ENCODE measurements at places on chromosomes 2 and 18.

- no peak for DNase-seq
These were observed 53.4 kb upstream of the SCN1A start for GRCh38 chr2:166180951-166181812.

DNA sequence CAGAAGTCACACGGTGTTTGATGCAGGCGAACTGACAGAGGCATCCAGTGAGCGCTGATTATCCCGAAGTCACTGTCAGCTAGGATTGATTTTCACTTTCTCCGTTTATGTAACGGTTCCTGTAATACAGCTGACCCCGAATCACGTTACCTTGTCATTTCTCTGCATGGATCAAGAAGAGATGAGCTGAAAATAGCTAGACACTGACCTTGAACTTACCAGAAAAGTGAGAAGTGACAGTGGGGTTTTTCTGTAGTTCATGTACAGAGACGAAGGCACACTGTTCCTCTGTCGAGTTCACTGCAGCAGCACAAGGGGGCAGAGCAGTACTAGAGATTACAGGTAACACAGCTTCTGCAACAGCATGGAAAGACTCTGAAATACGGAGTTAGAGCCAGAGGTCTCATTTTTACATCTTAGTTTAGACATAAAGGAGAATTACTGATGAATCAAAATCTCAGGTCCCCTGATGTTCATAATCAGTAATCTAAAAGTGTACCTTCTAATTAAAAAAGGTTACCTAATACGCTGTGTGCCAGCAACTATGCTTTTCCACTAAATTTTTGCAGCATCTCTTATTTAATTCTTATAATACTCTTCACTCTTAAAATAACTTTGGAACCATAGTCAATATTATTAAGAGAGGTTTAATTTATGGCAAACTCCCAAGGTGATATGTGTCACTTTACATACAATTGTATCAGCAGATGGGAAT lies 33.1 kb downstream of the ARHGAP15 start:
- peak; percentile 38 for DNase-seq

GRCh38 chr18:76903386-76903785 lies 81.0 kb downstream of the ZNF236 start:
- no peak for DNase-seq

DNA sequence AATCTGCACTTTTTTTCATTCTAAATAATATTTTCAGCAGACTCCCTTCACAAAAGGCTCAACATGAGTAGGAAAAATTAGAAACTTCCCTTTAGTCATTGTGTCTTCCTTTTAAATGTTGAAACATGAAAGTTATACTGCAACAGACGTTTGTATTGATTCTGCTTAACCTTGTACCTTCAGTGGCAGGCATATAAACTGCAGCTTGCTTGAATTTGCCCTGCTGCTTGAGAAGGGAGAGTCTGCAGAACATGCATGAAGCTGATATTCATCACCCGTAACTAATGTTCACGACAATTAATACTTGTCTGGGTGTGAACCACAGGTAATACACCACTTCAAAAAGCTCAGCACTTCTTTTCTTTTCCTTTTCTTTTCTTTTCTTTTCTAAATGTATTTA lies 294.7 kb upstream of the LRP1B start:
- no peak for DNase-seq

- no peak for DNase-seq
These were observed 10.2 kb upstream of the KCNG2 start for GRCh38 chr18:79787527-79787864.

GRCh38 chr18:65983750-65984149 lies 232.9 kb downstream of the CDH7 start:
- no peak for DNase-seq

- no peak for DNase-seq
These were observed 16.6 kb upstream of the SPOPL start for GRCh38 chr2:138485019-138485418.

DNA sequence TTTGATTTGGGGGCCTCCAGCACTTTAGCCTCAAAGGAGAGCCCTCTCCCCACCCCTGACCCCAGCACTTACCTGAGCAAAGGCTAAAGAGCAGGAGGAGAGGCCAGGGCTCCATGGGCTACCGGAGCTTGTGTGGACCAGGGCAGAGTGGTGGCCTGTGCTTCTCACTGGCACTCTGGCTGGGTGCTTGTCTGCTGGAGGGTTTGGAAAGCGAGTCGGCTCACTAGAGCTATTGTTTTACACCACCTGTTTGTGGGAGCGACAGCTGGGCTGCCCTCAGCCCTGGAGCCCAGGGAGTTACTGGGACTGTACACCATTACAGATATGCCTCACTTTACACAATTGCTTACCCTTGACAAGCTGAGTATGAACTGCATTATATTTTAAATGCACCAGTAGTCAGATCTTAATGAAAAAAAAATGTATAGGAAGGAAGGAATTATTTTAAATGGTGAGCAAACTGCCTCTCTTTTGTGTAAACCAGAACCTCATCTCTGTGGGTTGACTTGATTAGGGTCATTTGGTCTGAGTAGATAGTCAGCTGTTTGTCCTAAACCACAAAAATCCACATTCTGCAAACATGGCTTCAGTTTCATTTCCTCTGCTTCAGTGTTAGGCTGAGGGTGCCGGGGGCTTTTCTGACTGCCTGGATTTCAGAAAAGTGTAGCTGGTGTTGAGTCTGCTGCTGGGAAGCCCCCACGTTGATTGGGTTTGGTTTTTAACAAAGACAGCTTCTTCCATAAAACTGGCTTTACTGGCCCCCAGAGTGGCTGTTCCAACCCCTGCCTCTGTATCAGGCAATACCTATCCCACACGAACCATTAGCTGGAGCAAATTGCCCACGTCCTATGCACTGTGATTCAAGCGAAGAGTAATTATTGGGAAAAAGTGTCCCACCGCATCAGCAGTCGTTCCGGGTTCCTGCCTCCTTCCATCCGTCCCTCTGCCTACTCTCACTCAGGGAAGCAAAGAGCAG lies at the start of gene CHRNA1:
Gene CHRNA1 (minus strand): TSS at position 193 of the 976 bp plus-strand sequence. CDS start 78 bp downstream, at position 115.
- DNase-seq = no peak

DNA sequence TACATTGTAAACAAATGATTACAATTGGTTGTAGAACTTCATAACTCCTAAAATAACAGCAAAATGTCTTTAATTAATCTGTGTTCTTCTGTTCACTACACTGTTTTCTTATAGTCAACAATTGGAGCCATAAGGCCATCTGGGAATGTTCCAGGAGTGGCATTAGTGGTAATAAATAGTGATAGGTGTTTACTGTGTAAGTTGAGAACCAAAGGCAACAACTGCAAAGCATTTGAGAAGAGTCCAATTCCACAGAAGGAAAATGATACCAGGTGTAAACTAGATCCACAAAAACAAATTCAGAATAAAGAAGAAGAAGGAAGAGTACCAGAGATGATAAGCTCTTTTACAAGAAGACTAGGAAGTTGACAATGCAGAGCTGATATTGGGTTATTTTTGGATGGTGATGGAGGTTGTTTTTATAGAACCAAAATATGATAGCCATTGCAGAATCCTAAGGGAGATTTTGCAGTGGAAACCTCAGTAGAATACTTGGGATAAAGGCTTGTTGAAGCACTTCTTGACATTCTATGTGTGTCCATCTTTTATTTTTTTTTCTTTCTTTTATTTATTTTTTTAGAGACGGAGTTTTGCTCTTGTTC lies 52.9 kb downstream of the ANTXR1 start:
- no peak for DNase-seq

DNA sequence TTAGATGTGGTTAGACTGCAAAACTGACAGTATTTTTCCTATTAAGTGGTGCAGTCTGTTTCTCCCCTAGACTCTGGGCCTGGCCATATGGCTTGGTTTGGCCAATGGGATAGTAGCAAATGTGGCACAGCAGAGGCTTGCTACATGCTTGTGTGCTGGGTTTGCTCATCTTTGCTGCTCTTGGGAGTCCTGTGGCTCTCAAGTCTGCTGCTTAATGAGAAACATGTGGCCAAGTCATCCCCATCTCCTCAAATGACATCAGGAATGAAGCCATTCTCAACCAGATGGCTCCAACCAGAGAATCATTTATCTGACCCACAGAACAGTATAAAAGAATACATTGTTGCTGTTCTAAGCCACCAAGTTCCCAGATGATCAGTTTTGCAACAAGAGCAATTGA lies 57.1 kb upstream of the PAX3 start:
- no peak for DNase-seq

GRCh38 chr2:127605691-127606263 lies 40.2 kb upstream of the GPR17 start:
- DNase-seq = no peak

DNA sequence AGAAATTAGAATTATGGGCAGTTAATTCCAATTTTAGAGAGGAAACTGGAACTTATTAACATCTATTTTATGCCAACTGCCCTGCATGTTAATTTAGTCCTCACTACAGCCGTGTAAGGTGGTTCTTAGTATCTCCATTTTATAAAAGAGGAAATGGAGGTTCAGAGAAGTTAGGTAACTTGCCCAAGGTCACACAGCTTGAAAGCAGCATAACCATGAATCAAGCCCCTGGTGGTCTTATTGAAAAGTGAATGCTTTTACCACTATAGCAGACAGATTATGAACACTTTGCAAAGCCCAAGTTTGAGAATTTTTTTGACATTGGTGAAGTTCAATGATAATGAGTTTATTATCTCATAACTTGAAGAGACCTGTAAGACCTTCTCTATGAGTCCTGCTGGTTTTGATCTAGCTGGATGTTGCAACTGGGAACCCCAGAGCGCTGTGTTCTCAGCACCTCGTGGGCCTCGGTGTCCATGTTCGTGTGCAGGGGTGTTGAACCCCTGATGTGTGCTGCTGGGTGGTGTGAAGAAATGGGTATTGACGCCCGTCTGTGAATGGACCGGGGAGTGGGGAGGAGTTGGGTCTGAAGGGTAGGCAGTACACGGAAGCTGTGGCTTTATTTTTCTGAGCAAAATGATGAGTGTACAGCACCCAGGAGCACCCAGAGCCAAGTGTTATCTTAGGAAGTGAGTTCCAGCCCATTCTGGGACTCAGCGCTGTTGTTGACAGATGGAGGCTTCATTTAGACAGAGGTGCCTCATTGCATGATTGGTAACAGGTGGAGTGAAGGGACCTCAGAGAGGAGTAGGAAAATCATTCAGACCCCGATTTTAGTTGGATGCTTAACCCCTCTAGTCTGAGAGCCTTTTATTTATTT lies 9.7 kb downstream of the GREB1 start:
- no peak for DNase-seq

- no peak for DNase-seq
These were observed 173.7 kb downstream of the CELF4 start for GRCh38 chr18:37391698-37392548.

- no peak for DNase-seq
These were observed 179.9 kb downstream of the RPIA start for GRCh38 chr2:88871336-88871735.

GRCh38 chr2:178700136-178700535 lies 107.1 kb downstream of the TTN start:
- no peak for DNase-seq

DNA sequence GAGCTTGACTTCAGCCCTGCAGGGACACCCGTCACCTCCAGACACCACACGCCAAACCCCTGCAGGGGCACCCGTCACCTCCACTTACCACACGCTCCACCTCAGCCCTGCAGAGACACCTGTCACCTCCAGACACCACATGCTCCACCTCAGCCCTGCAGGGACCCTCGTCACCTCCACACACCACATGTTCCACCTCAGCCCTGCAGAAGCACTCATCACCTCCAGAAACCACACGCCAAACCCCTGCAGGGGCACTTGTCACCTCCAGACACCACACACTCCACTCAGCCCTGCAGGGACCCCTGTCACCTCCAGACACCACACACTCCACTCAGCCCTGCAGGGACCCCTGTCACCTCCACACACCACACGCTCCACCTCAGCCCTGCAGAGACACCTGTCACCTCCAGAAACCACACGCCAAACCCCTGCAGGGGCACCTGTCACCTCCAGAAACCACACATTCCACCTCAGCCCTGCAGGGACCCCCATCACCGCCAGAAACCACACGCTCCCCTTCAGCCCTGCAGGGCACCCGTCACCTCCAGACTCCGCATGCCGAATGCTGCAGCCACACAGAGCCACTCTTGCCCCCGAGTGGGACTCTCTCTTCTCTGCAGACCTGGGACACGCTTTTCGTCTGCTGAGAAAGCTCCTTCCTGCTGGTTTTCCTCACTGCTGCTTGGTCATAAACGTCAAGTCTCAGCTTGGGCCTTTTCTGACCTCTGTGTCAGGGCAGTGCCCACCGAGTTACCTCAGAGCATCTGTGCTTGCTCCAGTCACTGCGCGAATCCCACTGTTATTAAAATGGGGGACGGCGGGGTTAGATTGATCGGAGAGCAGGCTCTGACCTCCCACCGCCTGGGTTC lies 77.5 kb upstream of the SALL3 start:
- no peak for DNase-seq

GRCh38 chr18:9113468-9114149 lies 11.1 kb downstream of the NDUFV2 start:
- DNase-seq = no peak

DNA sequence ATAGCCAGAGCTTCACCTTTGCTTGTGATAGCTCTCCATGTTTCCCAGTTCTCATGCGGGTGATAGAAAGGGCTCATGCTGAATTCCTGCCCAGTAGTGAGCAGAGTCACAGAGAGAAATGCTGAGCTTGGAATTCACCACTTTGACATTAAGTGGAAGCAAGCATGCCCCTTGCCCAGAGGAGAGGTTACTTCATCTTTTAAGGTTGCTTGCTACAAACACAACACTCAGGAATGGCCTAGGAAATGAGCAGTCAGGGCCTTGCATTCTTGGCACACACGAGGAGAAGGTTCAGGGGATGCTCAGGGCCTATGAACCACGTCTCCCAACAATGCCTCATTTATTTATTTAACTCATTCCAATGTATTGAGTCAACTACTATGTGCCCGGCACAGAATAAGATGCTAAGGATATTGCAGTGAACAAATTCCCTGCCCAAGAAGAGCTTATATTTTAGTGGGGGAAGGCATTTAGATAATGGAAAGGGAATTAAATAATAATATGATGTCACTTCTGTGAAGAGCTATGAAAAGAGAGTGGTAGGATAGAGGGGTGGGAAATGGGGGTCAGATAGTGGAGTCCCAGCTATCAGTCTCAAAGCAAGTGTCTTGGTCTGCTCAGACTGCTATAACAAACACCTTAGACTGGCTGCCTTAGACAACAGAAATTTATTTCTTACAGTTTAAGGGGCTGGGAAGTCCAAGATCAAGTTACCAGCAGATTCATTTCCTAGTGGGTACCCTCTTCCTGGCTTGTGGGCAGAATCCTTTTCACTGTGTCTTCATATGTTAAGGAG lies 42.1 kb downstream of the DDX18 start:
- DNase-seq = no peak

GRCh38 chr2:127256381-127256780 lies 36.3 kb upstream of the CYP27C1 start:
- no peak for DNase-seq

GRCh38 chr2:170201734-170202393 lies 23.9 kb downstream of the MYO3B start:
- no peak for DNase-seq

DNA sequence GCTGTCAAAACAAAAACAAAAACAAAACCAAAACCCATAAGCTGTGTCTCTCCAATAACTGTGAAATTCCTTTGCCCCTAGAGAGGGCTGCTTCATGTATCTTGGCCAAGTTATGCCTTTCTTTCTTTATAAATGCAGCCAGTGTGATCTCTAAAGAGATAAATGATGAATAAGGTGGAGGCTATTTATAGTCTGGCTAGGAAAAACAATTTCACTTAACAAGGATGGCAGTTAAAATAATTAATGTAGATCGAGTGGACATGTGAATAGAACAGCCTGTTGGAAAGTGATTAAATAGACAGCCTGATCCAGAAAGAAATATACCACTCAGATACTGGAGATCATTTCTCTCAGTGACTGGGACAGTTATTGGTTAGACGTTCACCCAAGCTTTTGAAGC lies 1666.9 kb upstream of the CELF4 start:
- DNase-seq = no peak
